ENCODE measurements at places on chromosomes 7 and 10. TPM values are rescaled to one million over a fixed set of nuclear protein-coding genes. Genes with fewer than 3 reads are reported as not detected.

DNA sequence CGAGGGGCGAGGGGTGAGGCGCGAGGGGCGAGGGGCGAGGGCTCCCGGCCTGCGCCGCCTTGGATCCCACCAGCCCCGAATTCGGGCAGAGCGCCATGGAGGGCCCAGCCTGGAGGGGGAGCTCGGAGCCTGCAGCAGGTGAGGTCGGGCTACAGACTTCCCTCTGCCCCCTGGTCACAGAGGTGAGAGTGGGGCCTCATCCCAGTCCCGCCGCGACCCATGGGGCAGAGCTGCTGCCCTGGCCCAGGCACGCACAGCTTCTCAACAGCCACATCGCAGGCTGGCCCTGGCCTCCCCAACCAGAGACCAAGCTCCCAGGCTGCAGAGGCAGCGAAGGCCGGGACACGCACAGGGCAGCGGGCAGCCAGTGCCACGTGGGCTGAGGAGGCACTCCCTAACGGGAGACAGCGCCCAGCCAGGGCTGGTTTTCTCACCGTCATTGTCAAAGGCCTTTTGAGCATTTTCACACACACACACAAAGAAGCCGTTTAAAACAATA is 191.8 kb downstream of the PTPRN2 start:
- DNase-seq, result no peak

DNA sequence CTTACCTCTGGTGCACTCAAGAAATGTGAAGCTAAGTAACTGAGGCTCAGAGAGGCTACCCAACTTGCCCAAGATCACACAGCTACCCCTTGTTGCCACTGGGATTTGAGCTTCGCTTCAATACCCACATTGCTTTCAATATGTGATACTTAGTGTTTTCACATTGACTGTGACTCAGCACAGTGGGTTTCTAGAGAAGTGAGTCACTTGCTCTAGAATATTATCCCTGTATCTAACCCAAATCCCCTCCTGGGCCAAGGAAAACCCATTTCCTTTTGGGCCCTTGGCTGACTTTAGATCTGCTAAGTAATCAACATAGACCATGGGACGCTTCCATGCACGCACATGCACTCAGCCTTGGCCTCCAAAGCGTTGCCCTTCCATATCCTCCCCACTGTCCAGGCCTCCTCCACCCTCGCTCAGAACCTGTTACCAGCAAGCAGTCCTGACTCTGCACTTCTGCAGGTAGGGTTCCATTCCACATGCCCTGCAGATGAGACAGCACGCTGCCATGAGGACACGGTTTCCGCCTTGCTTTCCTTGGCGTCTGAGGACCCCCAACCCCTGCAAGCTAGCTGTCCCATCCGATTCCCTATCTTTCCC is 87.7 kb upstream of the CHST15 start:
- DNase-seq, result no peak

DNA sequence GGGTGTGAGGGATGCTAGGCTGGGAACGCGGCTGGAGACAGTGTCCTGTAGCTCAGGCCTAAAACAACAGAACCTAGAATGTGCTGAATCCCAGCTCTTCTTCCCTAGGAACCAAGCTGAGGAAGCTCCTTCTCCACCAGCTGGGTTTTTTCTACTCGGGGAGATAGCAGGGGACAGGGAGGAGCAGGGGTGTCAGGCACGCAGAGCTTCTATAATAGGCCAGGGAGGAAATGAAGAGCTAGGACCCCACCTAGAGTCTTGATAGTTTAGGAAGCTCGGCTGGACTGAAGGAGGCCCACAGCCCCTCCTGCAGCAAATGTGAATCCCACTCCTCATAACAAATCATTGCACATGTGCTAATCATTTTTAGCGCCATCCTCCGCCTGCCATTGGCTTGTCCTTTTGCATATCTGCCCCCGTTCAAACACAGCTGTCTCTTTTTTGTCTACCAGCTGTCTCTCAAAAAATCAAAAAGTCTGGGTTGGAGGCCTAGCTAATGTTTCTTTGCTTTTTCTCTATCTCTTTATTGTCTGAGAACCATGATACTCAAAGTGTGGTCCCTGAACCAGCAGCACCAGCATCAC is 24.1 kb upstream of the FAM180A start:
- DNase-seq, result no peak

MAT1A gene
- polyA plus RNA-seq, result 0.10 TPM

- DNase-seq, result no peak
Observed at GRCh38 chr7:155291045-155291530, 6.6 kb upstream of the INSIG1 start.

- peak; percentile 90 for DNase-seq
Observed at GRCh38 chr7:98641646-98642500, 24.8 kb downstream of the NPTX2 start.

GRCh38 chr10:11876805-11877590 is 53.8 kb downstream of the PROSER2 start:
- DNase-seq, result no peak

GDF10 gene
- polyA plus RNA-seq, result 0.84 TPM

CHST3 gene
- polyA plus RNA-seq, result 12.0 TPM

- DNase-seq, result no peak
Observed at GRCh38 chr10:15222511-15222910, 54.0 kb upstream of the NMT2 start.

GRCh38 chr10:91597197-91597881 is 35.5 kb downstream of the PPP1R3C start:
- peak; percentile 62 for DNase-seq

DNA sequence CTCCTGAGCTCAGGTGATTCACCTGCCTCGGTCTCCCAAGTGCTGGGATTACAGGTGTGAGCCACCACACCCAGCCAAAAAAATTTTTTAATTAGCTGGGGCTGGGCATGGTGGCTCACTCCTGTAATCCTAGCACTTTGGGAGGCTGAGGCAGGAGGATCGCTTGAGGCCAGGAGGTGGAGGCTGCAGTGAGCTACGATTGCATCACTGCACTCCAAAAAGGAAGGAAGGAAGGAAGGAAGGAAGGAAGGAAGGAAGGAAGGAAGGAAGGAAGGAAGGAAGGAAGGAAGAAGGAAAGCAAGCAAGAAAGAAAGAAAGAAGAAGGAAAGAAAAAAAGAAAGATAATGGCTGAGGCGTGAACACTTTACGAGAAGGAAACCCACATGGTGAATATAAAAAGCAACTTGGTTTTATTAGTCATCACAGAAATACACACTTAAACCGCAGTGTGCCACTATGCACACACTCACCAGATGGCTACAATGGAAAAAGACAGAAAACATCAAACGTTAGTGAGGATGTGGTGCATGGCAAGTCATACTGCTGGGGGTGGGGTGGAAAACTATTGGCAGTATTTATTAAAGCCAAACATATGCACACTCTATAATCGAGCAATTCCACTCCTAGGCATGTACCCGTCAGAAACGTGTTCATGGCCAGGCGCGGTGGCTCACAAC is 4.4 kb upstream of the CCL26 start:
- no peak for DNase-seq

DNA sequence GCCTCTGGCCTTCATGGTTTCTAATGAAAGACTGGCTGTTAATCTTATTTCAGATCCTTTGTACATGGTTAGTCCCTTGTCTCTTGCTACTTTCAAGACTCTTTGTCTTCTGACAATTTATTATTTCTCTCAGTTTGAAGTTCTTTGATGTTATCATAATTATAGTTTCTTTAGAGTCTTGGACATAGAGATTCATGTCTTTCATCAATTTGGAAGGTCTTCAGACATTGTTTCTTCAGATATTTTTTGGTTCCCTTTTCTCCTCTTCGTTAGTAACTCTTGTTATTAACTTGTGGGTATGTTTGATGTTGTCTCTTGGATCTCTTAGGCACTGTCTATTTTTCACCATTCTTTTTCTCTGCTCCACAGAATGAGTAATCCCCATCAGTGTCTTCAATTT is 8.7 kb downstream of the ZNF37A start:
- DNase-seq, result no peak

DNA sequence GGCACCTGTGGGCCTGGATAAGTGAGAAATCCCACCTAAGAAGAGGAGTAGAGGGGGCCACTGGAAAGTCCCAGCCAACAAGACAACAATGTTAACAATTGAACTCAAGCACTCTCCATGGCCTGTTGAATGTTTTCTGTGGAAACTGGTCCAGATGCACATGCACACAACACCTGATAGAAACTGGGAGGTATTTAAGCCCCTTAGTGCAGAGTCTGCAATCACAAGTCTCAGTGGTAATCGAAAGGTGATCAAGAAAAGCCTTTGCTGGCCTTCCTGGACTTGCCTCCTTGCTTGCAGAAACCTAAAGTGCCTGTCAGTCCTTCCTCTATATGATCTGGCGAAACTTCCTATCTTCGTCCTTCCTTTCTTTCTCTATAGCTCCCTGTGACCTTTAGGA is 30.6 kb upstream of the HNRNPH3 start:
- no peak for DNase-seq

DNA sequence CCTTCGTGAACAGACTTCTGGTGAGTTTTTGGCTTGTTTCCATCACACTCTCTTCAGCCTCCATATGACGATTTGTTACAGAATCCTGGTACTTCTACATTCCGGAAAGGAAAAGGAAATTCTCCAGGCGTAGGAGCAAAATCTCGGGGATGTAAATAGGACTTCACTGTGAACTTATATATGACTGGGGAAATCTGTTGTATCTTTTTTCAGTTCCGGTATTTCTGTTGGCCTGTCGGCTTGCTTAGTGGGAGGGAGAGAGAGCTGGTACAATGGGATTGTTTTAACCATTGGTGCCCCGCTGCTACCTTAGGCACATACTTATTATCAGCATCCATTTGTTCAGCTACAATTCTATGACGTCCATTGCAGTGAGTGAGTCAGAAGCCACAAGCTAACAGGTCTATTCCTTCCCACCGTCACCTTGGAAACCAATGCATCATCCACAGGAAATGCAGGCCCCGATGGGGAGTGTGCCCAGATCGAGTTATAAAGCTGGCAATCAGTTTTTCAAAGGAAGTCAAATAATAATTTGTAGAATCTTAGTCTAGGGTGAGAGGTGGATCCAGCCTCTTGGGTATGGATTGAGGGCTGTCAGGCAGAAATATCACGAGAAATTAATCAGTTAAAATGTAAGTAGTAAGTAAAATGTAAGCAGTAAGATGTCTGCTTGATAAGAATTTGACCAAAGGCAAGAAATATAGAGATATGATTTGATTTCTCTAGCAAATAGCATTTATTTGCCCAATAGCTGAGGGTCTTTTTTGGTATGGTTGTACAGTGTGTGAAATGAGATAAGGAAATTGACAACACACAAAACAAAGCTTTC is 92.0 kb upstream of the MKLN1 start:
- peak; percentile 28 for DNase-seq

GRCh38 chr10:114337510-114338462 is 66.5 kb downstream of the AFAP1L2 start:
- no peak for DNase-seq

GRCh38 chr7:29449569-29450260 is 113.9 kb upstream of the PRR15 start:
- DNase-seq, result no peak

PAX4 gene
- not detected for polyA plus RNA-seq

GRCh38 chr10:86071145-86071544 is 295.4 kb downstream of the GRID1 start:
- DNase-seq, result no peak

DNA sequence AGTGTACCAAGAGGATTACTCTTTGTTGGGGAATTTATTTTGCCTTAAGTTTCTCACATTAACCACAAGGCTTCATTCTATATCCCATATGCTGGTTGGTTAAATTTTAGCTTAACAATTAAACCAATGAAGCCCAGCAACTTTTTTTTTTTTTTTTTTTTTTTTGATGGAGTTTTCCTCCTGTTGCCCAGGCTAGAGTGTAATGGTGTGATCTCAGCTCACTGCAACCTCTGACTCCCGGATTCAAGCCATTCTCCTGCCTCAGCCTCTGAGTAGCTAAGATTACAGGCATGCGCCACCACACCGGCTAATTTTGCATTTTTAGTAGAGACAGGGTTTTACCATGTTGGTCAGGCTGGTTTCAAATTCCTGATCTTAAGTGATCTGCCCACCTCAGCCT is 75.0 kb upstream of the MKX start:
- no peak for DNase-seq

EVX1 gene
- not detected for polyA plus RNA-seq

GRCh38 chr7:75054744-75055143 is 18.9 kb downstream of the RCC1L start:
- DNase-seq, result peak; percentile 23

- no peak for DNase-seq
Observed at GRCh38 chr7:50564171-50564570, 1.0 kb downstream of the DDC start.

- DNase-seq, result peak; percentile 74
Observed at GRCh38 chr10:18214691-18215563, 74.7 kb downstream of the CACNB2 start.

- no peak for DNase-seq
Observed at GRCh38 chr10:86689146-86689545, 20.8 kb downstream of the LDB3 start.

FAM131B gene
- polyA plus RNA-seq, result 1.5 TPM

GRCh38 chr7:130950741-130951140 is 216.7 kb upstream of the KLF14 start:
- no peak for DNase-seq

GRCh38 chr7:103679151-103680132 is 233.4 kb upstream of the SLC26A5 start:
- DNase-seq, result no peak

SUN3 gene
- polyA plus RNA-seq, result not detected

UNCX gene
- polyA plus RNA-seq, result not detected

DNA sequence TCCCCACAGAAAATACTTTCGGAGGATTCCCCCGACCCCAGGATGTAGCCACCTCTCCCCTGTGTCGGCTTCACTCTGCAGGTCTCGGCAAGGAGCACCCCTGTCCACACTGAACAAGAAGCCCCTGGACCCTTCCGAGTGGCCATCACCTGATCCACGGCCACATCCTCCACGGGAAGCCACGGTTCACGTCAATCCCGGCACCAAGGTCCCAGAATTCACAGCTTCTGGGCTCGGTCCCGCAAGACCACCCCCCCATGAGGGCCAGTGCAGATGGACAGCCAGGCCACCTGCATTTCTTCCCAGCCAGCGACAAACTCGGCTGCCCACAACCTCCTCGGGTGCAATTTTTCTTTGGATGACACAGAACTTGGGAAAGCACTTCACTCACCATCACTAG is 199.6 kb downstream of the PTPRN2 start:
- no peak for DNase-seq

DNA sequence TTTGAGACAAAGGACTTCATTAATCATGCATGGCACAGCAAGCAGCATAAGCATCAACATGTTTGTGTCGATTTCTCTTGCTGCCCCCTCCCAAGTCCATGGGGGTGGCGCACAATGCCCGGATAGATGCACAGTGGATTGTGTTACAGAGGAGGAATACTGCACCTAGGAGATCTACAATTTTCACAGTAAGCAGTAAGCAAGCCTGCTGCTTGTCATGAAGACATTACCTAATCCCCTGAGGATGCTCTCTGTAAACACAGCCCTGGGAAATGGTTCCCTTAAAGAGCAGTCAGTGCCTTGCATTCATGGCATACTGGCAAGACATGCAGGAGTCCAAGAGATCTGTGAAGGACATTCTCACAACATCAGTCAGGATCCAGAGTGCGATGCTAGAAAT is 137.7 kb downstream of the ETV1 start:
- no peak for DNase-seq
